AML-193 (cell line): ENCODE measurements at places on chromosomes 4 and X.

DNA sequence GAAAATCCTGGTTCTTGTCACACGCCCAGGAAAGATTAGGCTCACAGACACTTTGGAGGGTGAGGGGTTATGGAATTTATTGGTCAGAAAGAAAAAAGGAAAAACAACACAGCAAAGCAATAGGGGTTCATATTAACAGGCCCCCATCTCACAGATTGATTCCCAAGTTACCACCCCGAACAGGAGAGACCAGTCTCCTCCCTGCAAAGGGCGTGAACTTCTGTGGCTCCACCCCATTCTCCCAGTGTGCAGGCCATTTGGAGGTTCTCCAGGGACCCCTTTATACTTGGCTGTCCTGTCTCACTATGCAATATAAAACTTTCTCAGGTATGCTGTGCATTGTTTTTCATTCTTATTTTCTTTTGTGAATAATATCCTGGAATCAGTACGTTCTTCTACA, 7.4 kb downstream of the FGF2 start:
- no peak for DNase-seq

DNA sequence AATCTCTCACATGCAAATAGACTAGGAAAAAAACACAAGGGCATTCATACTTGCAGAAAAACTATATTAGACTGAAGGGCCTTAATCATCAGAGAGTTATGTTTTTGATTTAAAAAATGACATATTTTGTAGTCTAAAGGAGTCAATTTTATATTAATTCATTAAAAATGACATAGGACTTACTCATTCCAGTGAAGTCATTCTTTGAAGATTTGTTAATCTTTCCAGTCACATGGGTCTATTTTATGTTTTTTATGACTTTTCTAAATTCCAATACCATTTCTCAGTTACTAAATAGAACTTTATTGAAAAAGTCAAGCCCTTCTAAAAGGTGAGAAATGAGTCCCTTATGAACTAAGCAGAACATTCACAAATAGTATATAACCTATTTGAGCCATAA, 743.8 kb upstream of the INTU start:
- DNase-seq = no peak

- peak; percentile 39 for DNase-seq
These were observed 61.7 kb downstream of the TMA16 start for GRCh38 chr4:163556177-163556576.

- DNase-seq = no peak
These were observed 1316.3 kb downstream of the STIM2 start for GRCh38 chr4:28176942-28177341.

DNA sequence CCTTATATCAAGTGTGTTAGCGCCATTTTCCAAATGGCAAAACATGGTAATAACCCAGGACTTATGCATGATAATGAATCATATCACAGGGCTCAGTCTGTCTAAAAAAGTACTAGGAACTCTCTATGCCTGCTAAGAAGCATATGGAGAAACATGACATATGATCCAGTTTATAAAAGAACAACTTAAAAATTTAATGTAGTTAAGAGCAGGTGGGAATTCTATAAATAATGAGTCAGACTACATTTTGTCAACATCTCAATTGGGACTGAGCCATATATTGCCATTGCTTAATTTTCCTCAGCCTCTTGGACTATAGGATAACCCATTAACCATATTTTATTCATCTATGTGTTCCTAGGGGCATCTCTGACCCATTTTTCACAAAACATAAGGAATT, 360.4 kb upstream of the AGA start:
- DNase-seq = no peak

DNA sequence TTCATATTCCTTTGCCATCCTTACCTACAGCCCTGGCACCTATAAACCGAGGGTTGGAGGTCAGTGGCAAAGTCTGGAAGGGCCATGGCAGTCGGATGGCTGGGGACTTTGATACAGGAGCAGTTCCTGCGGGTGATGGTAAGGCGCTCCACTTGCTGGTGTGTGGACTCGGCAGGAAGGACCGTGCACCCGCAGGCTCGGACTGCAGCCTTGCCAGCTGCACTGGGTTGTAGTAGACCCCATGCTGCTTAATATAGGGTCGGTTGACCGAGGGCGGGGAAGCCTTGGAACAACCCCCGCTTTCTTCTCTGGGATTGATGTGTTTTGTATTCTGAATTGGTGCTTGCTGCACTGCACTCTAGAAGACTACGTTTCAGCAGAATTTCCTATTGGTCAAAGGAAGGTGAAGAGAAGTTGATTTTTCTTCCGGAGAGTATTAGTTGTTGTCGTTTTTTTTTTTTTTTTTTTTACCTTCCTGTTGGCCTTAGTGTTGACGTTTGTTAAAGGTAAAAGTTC, 638 bp downstream of the BLTP1 start:
- peak; percentile 18 for DNase-seq

DNA sequence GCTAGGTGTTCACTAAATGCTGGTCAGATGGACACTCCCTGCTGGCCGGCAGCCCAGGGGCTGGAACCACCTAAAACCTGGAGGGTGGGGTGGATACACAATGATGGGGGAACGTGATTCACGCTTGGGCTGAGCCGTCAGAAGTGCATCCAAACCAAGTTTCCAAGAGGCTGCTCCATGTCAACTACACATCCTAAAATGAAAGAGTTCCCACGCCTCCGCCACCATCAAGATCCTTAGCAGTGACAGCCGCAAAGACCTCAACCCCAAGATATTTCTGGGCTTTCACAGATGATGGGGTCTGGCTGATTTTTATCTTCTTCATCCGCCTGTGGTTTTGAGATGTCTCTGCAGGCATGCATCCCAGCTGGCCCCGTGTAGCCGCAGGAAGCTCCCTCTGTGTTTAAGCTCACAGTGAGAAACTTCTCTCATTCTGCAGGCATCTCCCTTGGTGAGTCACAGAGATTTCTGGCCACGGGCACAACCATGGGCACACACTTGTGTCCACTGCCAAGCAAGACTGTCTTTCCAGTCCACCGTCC, 84.4 kb downstream of the HTRA3 start:
- DNase-seq = no peak

DNA sequence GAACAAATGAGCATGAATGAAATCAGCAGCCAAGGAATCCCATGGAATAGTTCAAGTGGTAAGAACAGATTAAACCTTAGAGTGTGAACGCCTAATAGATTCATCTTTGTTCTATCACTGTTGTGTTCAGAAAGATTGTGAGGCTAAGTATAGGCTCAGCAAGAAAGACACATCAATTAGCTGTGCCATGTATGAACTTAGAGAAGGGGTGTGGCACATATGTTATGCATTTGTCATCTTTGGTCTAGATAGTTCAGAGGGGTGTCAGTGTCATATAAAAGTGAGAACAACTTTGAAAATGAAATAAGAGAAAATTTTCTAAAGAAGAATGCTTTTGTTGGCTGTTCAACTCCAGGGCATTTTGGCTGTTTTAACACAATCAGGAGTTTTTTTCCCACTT, 9.4 kb downstream of the DAPP1 start:
- DNase-seq = no peak

GRCh38 chr4:2996415-2996814, 33.0 kb downstream of the GRK4 start:
- no peak for DNase-seq

DNA sequence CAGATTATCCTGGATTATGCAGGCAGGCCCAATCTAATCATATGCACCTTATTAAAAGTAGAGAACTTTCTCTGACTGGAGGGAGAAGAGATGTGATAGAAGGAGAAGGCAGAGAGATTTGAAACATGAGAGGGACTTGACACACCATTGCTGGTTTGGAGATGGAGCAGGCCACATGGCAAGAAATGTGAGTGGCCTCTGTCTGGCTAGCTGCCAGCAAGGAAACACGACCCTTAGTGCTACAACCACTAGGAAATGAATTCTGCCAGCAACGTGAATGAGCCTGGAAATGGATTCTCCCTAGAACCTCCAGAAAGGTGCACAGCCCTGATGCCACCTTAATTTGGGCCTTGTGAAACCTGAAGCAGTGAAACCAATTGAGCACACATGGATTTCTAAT, 79.5 kb upstream of the MBNL3 start:
- no peak for DNase-seq

DNA sequence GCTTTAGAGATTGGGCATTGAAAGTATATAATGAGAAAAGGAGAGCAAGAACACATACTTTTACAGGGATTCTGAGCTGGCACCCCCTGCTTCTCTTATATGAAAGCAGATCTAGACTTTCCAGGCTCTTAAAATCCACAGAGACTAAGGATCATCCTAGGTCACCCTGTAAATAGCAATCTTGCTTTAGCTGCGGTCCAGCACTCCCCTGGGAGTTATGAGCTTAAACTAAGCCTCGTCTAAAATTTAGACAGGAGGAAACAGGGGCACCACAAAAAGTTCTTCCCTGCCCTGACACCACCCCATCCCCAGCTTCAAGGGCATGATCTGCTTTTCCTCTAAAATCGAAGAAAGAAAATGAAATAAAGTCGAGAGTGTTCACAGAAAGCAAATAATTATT, 143.3 kb upstream of the KCNIP4 start:
- DNase-seq = no peak

GRCh38 chrX:152632445-152633097, 5.1 kb upstream of the GABRQ start:
- peak; percentile 5 for DNase-seq

DNA sequence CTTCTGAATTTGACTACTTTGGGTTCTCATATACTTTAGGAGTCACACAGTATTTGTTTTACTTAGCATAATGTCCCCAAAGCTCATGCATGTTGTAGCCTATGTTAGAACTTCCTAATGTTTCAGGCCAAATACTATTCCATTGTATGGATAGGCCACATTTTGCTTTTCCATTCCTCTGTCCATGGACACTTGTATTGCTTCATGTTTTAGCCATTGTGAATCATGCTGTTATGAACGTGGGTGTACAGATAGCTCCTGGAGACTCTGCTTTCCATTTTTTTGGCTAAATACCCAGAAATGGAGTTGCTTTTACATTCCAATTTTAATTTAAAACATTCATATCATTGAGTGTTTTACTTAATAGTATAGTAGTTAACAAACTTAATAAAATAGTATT, 54.5 kb downstream of the HTT start:
- DNase-seq = no peak

DNA sequence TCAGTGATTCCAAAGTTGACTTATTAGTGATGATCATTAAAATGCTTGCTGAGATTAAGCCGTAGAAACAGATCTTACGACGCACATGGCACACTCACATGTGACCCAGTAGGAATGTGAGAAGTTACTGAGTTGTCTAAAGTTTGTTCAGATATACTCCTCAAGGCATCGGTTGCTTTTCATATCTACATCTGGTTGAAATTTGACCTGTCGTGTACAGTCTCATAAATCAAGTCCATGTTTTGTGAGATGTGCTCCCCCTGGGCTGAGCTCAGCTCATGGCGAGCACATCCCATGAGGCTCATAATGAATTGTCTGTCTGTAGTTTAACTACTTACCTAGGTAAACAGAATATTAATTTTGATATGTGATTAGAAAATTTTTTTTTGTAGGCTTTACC, 67.0 kb downstream of the TNIP2 start:
- DNase-seq = no peak

GRCh38 chr4:146165840-146166239, 9.7 kb upstream of the LSM6 start:
- no peak for DNase-seq

- DNase-seq = peak; percentile 5
These were observed 95.3 kb downstream of the FANCB start for GRCh38 chrX:14777525-14777924.

GRCh38 chr4:37885496-37885895, 5.4 kb upstream of the TBC1D1 start:
- no peak for DNase-seq

DNA sequence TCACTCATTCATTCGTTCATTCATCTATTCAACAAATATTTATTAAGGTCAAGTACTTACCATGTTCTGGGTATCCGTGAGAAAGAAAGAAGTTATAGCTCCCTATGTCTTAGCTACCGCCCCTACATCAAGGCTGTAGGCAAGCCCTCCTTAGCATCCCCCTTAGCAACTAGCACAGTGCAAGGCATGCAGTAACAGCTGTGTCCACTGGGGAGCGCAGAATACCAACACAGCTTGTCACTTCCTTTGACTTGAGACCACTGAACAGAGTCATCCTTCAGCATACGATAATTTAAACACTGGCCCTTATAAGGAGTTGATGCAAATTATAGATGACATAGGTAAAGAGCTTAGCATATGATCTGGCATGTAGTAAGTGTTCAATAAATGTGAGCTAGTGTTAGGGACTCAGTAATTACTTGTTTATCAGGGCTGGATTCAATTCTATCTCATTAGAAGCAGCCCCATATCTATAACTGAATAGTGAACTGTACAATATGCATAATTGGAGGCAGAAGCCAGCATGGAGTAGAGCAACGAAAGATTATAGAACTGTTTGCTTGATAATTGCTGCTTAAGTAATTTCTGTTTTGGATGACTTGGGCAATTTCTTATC, 8.7 kb downstream of the KIAA1210 start:
- peak; percentile 1 for DNase-seq

GRCh38 chrX:69538321-69538876, 34.3 kb downstream of the NALF2 start:
- no peak for DNase-seq

DNA sequence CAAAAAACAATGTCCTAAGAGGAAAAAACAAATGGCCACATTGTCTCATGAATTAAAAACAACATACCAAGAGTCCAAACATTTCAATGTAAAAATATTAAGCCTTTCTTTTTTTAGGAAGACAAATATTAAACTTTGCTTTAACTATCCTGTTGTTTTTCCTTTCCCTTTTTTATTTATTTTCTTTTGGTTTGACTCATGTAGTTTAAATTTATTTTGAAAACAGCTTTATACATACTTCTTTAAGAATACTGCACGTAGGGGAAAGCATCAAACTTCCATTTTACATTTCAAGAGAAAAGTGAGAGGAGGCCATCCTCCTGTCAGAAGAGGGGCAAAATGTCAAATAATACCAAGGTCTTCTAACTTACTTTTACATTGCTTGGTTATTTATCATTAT, 8.7 kb downstream of the GAB1 start:
- no peak for DNase-seq

GRCh38 chr4:163590619-163591264, 96.3 kb downstream of the TMA16 start:
- DNase-seq = no peak

DNA sequence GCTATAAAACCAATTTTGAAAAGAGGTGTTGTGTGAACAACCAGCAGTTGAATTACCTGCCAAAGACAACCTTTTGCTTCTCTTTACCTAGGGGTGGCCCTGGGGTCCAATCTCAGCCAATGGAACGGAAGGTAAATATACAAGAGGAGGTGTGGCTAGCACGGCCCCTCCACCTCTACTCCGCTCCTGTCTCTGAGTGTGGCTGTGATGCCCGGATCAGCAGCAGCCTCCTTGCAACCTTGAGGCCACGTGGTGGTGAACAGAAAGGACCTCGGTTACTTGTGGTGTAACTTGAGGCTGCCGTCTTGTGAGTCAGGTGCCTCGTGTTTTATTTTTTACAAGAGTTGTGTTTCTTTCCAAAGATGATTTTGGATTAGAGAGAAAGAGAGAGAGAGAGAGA, 121.5 kb upstream of the PPP2R3B start:
- no peak for DNase-seq

DNA sequence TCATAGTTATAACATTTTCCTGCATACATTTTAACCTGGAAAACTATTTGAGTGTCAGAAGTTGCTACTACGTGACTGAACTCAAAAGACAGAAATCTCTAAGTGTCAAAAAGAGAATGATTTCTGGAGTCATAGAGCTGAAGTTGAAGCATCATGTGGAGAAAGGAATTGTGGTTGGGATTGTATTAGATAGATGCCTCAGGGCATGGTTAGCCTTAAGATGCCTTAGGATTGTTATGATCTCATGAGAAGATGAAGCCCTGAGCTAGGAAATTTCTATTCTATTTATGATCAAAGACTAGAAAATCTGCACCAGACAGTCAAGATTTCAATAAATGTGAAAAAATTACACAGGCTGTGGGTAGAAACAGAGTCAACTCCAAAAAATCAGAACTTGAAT, 20.2 kb downstream of the EPGN start:
- DNase-seq = no peak
